ENCODE measurements at places on chromosomes 3 and 15.

GRCh38 chr15:78715434-78715833 is 74.4 kb upstream of the CHRNB4 start:
- DNase-seq, result no peak

- DNase-seq, result no peak
Observed at GRCh38 chr3:74591342-74591741, 23.1 kb downstream of the CNTN3 start.

- DNase-seq, result peak; percentile 29
Observed at GRCh38 chr15:81334768-81335435, 11.0 kb upstream of the STARD5 start.

DNA sequence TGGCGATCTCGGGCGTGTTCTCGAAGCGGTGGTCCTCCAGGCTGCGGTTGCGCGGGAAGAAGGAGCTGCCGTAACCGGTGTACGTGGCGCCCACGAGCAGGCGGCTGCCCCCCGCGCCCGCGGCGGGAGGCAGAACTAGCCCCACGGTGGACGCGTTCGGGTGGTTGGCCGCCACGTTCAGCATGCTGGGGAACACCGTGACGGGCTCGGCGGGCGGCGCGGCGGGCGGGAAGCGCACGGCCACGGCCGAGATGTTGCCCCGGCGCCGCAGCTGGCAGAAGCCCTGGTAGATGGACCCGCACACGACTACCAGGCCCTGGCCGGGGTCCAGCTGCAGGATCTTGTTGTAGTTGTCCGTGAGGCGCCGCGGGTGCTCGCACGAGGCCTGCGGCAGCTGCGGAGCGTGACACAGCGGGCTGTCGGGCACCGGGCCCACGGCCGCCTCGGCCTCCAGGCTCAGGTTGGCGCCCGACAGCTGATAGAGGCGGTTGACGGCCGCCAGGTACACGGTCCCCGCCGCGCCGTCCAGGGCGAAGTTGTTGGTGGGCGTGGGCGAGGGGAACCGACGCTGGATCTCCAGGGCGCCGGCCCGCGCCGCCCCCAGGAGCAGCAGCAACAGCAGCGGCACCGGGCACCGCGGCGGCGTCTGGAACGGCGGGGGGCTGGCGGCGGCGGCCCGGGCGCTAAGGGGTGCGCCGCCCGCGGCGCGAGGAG is 397 bp downstream of the PLXND1 start:
- no peak for DNase-seq

DNA sequence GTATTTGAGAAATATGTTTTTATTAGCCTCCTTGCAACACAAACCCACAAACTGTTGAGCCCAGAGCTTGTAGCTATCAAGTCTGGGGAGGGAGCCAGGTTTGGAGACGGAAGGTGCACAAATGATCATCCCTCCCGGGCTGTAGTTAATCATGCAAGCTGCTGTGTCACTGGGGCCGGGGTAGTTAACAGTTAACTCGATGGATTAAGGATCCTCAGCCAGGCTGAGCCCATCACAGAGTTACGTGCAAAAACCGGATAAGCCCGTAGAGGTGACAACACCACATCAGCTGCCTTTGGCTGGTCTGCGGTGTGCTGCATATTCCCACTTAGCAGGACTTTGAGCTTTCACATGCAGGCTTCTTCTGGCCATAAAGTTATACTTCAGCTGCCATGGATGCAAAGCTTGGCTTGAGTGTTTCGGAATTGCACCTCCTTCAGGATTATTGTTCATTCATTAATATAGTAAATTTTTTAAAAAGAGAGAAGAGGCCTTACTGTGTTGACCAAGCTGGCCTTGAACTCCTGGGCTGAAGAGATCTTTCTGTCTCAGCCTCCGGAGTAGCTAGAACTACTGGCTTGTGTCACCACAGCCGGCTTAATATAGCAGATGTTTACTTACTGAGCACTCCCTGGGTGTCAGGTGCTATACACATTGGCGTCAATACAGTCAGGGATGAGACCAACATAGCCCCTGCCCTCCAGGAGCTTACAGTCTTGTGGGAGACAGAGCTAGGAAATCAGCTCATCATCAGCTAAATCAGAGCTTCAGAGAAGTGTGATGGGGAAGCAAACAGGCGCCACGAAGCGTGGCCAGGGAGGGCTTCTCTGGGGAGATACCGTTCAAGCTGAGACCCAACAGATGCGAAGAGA is 226.8 kb upstream of the BHLHE40 start:
- peak; percentile 85 for DNase-seq

DNA sequence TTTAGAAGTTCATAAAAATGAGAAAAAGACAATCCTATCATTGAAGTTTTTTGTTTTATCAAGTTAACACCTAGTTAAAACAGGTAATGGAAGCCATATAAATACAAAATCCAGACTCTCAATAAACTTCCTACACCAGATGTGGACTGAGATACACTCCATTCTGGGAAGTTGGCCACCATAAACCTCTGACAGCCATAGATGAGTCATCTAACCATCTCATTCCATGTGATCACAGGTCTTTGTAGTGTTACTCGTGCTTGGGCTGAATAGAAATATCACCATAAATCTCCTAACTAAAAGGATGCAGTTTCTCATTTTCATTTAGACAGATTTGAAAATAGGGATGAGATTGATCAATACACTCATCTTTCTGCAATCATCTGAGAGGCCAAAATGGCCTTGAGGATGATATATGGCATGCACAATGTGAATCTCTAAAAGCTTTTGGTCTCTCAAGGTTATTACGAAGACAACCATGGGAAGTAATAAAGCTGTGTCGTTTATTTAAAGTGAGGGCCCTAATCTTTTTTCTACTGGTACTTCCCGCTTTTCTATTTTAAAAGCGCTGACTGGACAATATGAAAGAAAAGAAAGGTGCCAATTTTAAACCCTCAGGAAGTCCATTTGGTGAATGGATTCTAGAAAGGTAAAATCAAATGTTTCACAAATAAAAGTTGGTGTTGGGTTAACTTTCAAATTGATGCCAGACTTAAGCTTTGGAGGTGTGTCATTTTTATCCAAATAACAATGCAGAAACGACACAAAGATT is 155.5 kb downstream of the POLR2M start:
- peak; percentile 51 for DNase-seq

- DNase-seq, result peak; percentile 39
Observed at GRCh38 chr15:57861034-57861638, 154.6 kb downstream of the POLR2M start.

DNA sequence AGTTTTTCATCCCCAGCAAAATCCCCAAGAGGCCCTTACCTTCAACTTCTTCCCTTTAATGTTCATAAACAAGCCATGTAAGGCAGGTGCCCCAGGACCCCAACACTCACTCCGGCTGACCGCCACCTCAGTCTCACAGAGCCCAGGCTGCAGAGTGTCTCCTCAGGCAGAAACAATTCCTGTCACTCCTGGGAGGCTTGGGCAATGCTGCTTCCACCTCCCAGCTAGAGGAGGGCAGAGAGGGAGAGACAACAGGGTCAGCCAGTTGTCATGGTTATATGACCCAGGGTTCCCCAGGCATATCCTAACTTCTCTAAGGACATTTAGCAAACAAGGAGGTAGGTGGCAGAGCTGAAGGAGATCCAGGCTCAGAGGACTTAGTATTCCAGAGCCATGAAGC is at the start of gene PLIN1:
PLIN1 (minus strand) TSS at position 156 of the 400 bp plus-strand sequence. CDS start 1,878 bp downstream, outside the sequence.
- DNase-seq, result no peak

DNA sequence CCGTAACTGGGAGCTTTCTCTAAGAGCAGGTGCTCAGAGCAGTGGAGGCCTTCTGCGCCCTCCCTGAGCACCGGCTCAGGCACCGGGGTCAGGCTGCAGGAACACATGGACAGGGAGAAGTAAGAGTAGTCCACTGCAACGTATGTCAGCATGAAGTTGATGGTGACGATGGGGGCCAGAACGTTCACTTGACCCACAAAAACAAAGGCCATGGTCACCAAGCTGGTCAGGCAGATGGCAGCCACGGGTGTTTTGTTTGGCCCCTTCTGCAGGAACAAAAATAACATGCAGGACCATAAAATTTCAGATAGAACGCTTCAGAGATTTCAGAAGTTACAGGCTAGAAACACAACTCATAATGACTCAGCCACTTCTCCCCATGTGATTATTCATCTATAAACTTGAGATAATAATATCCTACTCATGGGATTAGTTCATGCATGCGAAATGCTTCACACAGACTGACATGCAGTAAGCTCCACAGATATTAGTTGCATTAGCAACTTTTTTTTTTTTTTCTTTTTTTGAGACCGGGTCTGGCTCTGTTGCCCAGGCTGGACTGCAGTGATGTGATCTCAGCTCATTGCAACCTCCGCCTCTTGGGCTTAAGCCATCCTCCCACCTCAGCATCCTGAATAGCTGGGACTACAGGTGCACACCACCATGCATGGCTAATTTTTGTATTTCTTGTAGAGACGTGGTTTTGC is 52.2 kb upstream of the HEG1 start:
- peak; percentile 76 for DNase-seq

GRCh38 chr3:42067326-42067725 is 23.8 kb upstream of the TRAK1 start:
- no peak for DNase-seq

GRCh38 chr3:189195302-189195701 is 23.5 kb downstream of the TPRG1 start:
- no peak for DNase-seq

- peak; percentile 39 for DNase-seq
Observed at GRCh38 chr3:134799393-134799792, 4.3 kb downstream of the EPHB1 start.

DNA sequence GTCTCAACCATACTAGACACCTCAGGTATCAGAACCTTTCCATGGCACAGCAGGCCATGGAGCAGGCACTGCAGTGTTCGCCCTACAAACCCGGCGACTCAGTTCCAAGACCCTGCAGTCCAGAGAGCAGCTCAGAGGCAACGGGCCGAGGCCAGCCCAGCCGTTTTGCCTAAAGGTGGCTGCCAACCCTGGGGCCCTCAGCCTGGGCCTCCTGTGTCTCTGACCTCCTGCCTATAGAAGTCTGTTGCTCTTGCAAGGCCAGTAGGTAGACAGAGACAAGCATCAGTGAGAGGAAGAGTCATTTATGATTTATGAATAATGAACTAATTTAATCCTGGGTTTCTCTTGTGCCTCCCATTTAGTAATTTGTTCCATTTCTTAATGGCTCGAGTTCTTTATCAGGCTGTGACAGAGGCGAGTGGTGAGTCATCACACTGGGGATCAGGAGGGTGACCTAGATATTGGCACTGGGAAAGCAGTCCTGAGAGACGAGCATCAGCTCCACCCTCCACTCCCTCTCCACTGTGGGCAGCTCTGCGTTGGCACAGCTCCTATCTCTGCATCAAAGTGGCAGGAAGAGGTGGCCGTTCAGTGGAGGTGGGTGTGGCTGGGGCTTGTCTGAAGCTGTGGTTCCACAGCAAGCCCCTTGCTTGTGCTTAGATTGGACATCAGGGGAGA is 79.8 kb downstream of the ABHD5 start:
- no peak for DNase-seq

DNA sequence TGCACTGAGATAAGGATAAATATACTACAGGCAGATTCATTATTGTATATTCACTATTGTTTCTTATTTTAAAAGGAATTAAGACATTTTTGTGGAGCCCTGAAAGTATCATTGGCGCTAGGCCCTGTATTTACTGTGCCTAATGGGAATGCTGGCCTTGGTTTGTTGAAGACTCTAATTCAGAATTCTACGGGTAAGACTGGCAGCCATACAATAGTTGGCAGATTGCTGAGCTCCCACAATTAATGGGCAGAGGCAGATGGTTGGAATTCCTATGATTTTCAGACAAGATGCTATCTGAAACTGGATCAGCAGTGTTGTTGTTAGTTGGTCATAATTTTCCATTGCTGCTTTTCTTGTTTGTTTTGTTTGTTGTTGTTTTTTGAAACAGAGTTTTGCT is 14.7 kb downstream of the PGBD4 start:
- DNase-seq, result no peak

All from AG09309 (cell line).